ENCODE measurements at places on chromosomes 11 and 22. TPM values are rescaled to one million over a fixed set of nuclear protein-coding genes. Genes with fewer than 3 reads are reported as not detected.

LARGE2 gene
- 2.9 TPM for total RNA-seq

OR2D2 gene
- total RNA-seq, result not detected

DNA sequence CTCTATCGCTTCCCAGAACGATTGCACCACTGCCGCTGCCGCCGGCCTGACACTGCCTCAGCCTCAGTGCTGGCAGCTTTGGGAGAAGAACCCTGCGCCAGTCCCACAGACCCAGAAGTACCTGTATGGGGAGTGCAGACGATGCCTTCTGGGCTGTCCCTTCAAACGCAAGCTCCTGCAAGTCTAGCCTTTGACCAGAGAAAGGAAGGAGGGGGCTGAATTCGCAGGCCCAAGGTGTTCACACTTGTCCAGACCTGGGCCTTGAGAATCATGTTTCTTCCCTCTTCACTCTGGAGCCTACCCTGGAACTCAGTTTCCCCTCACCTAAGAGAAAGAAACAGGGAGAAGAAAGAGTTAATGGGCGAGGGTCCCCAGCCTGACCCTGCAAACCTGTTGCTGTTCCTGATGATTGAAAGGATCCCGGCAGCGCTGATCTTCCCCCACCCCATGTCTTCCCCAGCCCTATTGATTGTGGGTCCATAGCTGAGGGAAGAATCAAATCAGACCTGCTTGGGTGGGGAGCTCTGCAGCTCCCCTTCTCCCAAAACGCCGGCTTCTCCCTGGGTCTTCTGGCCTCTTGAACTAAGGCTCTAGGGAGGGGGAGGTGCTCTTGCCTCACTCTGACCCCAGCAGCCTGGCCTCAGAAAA, 786 bp upstream of the MCAM start:
- peak; percentile 80 for DNase-seq

- DNase-seq, result no peak
Observed at GRCh38 chr11:116881143-116881542, 43.7 kb upstream of the APOA1 start.

DNA sequence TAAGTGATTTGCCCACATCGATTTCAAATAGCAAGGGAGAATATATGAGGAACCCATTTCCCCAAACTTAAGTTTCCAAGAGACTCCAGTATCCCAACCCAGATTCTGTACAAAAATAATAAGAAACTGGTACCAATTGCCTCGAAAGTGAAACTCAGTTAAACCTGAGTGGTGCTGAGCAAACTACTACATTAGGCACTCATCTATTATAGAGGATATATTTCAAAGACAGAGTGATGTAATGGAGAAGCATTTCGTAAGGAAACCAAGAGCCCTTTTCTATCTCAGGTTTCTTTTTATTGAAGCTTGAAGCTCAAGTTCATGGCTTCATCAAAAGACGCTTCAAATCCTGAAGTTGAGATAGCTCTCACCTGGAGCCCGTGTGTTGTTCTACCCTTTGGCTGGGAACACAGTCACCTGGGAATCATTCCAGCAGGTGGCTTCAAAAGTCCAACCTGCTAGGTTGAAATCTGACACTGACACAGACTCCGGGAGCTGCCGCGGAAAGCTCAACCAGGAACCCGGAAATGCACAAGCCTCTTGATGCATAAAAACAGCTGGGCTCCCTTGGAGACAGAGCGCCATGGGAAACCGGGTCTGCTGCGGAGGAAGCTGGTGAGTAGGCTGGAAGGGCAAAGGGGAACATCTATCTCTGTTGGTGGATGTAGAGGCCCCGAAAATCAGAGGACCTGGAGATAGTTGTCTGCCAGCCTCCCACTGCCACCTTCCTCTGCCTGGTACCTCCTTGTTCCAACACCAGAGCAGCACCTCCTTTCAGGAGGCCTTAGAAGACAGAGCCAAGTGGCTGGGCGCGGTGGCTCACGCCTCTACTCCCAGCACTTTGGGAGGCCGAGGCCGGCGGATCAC, at the start of gene C11orf52:
C11orf52 (plus strand) TSS at position 524 of the 867 bp plus-strand sequence; CDS start at position 584, 60 bp downstream.
- peak; percentile 79 for DNase-seq

GRCh38 chr11:72589802-72590761, 84.1 kb downstream of the PDE2A start:
- DNase-seq, result peak; percentile 35

GRCh38 chr22:35308480-35309021, 8.9 kb downstream of the TOM1 start:
- DNase-seq, result no peak

All from bronchial epithelial cell (primary cell).